ENCODE measurements at places on chromosomes 16 and 17. TPM values are rescaled to one million over a fixed set of nuclear protein-coding genes. Genes with fewer than 3 reads are reported as not detected.

C17orf113 gene
- total RNA-seq: 0.23 TPM

FBRS gene
- total RNA-seq: 92.8 TPM

SLFN13 gene
- total RNA-seq: 22.0 TPM

SPAG9 gene
- 30.2 TPM for total RNA-seq

HIGD1B gene
- not detected for total RNA-seq

KRTAP3-1 gene
- not detected for total RNA-seq

CCL3 gene
- 52.7 TPM for total RNA-seq

FBXW10 gene
- not detected for total RNA-seq

KRT20 gene
- total RNA-seq: not detected

TPSD1 gene
- total RNA-seq: not detected

KCNJ12 gene
- not detected for total RNA-seq

LIG3 gene
- 45.7 TPM for total RNA-seq

SNN gene
- total RNA-seq: 10.3 TPM

HNF1B gene
- 2.3 TPM for total RNA-seq

MINK1 gene
- total RNA-seq: 34.7 TPM

CEP295NL gene
- not detected for total RNA-seq

ABCA6 gene
- total RNA-seq: 0.23 TPM

CCL16 gene
- not detected for total RNA-seq

TMEM238L gene
- not detected for total RNA-seq

BCL6B gene
- total RNA-seq: 1.0 TPM
